ENCODE measurements at places on chromosomes 2 and 18.

DNA sequence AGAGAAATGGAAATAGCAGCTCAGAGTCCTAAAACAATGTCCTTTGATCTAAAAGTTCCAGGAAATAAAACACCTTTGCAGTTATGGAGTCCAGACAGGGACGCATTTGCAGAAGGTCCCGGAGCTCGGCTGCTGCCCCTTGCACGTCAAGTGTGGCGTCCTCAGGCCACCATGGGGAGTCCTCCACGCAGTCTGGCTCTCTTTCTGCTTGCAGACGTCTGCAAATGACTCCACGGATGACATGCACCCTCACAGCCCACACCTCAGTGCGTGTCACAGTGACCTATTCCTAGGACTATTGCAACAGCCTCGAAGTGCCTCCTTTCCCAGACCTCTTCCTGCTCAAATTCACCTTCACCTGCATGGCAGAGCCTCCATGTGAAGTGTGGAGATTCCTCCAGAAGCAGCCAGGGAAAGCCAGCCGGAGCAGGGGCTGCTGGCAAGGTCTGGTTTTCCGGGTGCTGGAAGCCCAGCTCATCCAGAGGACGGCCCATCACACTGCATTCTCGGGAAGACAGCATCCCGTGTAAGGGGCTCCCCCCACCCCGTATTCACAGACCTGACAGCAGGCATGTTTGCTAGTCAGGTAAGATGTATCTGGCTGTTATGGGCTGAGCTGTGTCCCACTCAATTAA, 137.7 kb downstream of the ASB1 start:
- DNase-seq, result no peak

GRCh38 chr2:200705305-200706041, 106.2 kb upstream of the BZW1 start:
- DNase-seq, result no peak

- no peak for DNase-seq
Observed at GRCh38 chr2:175743011-175743410, 259.1 kb downstream of the LNPK start.

DNA sequence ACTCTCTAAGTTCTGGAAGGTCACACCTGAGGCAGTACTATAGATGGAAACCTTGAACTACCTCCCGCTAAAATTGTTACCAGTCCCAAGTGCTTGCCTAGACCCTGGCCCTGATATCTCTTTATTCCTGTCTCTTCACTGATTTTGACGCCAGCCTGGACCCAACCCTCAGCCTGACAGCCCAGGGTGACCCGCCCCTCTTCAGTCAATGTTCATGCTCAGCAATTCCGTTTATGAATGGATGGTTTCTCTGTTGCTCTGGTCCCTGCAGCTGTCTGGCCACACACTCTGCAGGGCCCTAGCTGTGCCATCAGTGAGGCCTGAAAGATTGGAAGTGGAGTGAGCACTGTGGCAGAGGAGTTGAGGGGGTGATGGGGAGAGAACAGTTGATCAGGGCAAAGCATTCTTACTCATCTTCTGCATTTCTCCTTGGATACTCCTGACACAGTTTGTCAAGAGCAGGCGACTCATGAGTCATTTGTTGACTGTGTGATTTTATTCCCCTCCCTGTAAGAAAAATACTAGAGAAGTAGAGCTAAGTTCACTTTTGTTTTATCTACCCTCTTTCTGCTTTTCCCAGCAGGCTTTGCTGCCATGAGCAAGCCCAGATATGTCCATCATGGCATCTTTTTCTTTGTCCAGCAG, 46.0 kb downstream of the NPAS2 start:
- DNase-seq, result no peak

DNA sequence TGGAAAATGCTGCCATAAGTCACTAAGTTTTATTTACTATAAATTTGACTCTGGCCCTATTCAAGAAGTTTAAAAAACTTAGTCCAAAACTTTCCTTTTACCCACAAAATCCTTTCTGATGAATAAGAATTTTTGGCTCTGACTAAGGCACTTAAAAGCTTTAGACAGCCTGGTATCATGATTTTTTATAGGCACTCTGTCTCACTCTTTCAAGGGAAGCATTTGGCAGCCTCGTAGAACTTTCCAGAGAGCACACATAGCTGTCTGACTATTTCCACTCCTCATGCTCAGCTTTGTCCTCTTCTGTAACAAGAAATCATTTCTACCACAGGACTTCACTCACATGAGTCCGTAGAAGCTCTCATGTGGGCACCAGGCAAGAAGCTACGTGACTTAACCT, 32.3 kb upstream of the XDH start:
- DNase-seq, result no peak

- no peak for DNase-seq
Observed at GRCh38 chr2:51420511-51420910, 388.6 kb upstream of the NRXN1 start.

DNA sequence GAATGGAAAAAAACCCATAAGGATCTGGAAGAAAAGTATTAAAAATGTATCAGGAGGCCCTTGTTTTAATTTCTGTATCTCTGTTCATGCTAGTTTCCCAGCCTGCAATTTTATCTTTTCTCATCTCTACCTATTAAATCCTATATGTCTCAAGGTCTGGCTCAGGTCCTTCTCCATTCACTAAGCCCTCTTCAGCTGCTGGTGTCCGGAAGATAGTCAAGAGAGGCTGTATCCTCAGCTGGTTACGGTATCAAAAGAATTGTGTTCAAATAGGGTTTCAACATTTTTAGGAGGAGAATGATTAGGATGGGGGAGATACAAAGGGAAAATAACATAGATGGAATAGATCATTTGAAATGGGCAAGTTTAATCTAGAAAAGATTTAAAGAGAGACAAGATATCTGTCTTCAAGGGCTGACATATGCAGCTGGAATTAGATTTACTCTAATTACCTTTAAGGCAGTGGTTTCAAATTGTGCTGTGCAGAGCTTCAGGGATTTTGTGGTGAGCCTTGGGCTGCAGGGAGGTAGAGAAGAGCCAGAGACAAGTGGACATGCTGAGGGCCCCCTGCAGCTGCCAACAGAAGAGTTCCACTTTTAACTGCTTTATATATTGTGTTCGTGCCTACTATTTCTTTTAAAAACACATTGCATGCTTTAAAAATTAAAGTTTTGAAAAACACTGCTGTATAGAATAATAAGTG, 24.1 kb downstream of the GREB1L start:
- no peak for DNase-seq

DNA sequence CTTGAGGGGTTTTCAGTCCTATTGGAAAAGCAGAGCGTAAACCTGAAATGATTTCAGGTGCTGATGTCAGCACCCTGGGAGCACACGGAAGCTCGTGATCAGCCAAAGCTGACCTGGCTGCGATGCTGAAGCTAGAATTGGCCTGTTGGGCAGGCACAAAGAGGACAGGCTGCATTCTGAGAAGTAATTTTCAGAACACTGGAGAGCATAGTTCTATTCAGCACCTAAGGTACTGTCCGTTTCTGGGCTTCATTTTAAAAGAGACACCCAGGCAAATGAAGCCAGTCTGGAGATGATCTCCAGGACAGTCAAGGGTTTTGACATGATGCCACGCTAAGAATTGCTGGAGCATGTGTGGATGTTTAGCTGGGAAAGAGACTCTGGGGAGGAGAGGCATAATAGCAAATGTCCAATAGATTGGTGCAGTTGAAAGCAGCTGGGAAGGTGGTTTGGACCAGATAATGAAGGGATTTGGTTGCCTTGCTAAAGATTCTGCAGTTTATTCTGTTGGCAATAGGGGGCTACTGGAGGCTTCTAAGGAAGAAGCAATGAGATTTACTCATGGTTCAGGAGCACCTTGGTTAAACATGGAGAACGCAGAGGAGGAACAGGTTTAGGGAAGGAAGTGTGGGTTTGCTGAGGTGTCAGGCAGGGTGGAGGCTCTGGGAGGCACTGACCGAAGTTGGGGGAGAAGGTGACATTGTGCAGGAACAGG, 86.6 kb downstream of the ACOXL start:
- DNase-seq, result no peak

DNA sequence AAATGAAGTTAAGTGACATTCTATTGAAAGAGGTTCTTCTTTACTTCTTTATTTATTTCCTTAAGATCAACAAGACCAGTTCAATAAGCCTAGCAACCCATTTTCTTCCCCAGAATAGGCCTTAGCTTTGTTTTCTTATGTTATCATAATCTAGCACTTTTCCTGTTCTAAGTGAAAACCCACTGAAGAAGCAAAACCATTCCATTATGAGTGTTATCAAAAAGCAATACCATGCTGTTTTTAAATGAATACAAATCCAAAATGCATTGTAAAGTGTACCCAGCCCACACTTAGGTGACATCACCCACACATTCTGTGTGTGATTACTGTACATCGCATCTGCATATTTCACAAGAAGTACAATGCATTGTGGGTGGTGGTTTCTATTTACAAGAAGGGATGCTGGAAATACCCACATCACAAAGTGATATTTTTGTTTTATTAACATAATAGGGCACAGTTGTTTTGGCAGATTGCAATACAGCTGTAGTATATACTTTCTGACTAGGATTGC, 679.5 kb downstream of the KCNJ3 start:
- no peak for DNase-seq

GRCh38 chr2:7725171-7725849, 808.1 kb downstream of the RNF144A start:
- no peak for DNase-seq

- DNase-seq, result no peak
Observed at GRCh38 chr2:142926445-142926844, 49.0 kb downstream of the KYNU start.

- no peak for DNase-seq
Observed at GRCh38 chr2:82789851-82790205, 1669.3 kb downstream of the SUCLG1 start.

DNA sequence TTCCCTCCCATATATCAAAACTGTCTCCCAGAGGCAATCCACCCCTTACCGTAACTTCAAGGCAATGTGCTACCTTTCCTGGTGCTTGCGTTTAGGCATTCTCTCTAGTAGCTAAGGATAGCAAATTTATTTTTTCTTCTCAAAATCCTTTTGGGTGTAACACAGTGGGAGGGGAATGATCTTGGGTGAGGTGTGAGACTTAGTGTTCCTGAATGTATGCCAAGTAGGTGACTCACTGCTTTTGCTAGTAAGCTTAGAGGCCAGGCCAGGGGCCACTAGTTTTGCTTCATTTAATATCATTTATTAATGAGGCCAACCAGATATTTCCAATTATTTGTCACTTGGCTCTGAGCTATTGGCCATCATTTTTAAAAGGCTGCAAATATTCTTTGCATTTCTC, 135.5 kb downstream of the NAPG start:
- no peak for DNase-seq

GRCh38 chr2:120769076-120769786, 33.6 kb downstream of the GLI2 start:
- no peak for DNase-seq

GRCh38 chr2:137966043-137966442, 1.8 kb downstream of the HNMT start:
- no peak for DNase-seq

DNA sequence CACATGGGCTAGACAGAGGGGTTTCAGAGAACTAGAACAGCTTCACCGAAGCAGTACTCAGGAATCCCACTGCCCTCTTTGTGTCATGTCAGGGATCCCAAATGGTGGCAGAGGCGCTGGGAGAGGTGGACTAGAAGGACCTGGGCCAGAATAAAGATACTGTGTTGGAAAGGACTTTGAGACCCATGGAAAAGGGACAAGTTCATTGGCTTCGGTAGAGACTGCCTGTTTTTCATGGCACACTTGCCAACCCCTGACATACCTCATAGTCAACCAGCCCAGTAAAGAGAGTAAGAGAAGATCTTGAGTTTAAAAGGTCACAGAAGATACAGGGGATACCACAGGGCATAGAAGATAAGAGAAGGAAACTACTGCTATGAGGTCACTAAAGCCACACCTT, 381.0 kb downstream of the RIT2 start:
- no peak for DNase-seq

GRCh38 chr2:18413676-18414396, 146.6 kb downstream of the RDH14 start:
- no peak for DNase-seq

GRCh38 chr18:31103423-31103822, 1.2 kb upstream of the DSC2 start:
- DNase-seq, result no peak

GRCh38 chr2:64565949-64566710, 42.0 kb downstream of the AFTPH start:
- DNase-seq, result no peak

DNA sequence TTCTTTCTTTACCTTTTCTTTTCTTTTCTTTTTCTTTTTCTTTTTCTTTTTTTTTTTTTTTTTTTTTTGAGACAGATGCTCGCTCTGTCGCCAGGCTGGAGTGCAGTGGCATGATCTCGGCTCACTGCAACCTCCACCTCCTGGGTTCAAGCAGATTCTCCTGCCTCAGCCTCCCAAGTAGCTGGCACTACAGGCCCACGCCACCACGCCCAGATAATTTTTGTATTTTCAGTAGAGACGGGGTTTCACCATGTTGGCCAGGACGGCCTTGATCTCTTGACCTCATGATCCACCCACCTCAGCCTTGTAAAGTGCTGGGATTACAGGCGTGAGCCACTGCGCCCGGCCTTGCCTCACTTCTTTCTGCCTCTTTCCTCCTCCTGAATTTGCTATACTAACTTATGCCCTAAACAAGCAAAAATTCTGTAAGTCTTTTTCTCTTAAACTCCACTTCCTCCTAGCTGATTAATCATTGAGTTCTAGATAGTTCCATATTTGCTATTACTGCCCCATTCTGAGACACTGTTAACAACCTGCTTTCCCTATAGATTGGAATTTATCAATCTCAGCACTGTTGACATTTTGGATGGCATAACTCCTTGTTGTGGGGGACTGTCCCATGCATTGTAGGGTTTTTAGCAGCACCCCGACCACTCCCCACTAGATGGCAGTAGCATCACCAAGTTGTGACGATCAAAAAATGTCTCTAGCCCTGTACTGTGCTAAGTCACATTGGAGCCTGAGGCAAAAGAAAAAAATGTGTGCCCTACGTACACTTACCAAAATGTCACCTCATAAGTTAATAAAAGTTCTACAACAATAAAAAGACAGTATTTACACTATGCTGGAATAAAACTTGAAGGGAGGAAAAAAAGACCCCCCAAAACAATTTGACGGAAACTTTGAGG, 16.4 kb upstream of the THADA start:
- DNase-seq, result peak; percentile 32

DNA sequence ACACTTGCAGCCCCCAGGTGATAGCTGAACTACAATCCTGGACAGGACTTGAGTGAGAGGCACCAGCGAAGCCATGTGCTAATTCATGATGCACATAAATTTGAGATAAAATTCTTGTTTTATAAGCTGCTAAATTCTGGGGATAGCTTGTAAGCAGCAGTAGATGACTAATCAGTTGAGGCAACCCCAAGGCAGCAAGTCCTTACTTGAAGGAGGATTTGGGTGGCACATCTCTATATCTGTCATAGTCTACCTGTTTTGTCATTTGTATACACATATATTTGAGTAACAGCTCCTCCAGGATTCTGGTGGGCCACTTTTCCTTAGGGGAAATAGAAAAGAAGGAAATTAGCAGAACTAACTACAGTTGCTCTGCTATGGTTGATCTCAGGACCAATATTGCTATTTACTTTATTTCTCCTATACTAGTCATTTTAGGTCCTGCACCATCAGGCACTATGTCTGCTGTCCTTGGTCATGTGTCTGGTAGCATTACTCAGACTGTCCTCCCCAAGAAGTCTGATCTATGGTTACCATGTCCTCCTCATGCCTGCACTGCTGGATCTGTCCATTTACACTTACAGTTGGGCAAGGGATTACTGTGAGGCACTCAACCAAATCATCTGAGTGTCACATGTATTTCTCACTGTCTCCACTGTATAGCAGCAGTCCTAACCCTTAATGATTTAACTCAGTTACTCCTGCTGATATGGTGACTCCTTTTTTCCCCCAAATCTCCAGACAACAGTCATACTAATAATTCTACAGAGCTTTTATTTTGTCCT, 436.0 kb upstream of the CWC22 start:
- DNase-seq, result no peak
